ENCODE measurements at places on chromosomes 3 and 15.

DNA sequence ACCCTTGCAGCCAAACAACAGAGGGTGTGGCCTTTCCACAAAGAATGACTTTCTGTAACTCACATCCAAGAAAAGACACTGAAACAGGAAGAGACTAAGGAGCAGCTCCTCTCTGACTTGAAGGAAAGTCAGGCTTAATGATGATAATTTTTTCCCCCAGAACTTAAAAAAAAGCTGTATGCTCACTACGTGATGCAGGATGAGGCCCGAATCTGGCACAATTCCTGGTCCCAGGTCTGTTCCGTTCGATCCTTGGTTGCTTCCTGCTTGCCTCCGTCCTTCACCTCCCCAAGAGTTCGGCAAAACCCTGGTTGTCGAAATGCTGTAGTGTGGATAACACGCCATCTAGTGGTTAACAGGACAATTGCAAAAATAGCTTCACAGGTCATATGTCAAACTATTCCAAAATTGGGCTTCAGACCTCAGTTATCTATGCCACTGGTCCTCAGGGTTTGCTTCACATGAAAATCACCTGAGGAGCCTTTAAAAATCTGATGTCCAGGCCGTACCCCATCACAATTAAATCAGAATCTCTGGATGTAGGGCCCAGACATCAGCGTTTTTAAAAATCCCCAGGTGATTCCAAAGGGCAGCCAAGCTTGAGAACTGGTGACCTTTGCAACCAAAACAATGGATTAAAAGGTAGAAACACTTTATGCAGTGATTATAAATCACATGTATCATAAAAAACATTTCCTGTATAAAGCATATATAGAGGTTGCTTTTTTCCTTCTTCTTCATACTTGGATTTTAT lies 28.1 kb upstream of the SYNM start:
- peak; percentile 55 for DNase-seq

DNA sequence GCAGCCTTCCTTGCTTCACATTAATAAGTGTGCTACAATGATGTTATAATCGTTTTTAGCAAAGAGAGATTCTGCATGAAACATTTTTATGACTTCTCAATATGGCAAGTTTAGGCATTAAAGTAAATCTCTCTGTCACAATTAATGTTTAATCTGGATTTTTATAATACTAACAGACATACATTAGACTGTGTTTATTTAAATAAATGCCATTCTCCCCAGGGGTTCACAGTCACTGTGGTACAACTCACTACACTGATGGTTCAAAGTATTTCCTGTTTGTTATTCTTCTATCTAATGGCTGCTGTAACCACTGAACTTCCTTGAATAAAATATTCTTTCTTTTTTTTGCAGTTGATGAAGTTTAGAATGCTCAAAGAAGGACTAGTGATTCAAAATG lies 59.0 kb downstream of the SLC12A1 start:
- no peak for DNase-seq

DNA sequence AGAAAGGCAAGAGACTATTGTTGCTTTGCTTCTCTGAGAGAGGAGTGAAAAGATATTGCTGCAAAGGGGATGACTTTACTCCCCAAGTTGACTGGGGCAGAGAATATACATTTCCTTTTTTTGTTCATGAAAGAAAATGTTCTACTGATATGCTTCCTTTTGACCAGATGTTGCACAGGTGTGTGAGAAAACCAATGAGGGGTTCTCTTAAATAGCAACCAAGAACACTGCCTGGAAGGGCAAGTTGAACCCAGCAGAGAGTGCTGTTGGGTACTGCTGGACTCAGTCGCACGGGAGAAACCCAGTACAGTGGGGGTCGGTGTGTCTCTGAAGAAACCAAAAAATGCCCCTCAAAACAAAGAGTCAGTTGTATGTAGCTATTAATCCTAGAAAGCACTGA lies 101.2 kb downstream of the CHST2 start:
- no peak for DNase-seq

GRCh38 chr3:67522081-67522480 lies 132.3 kb downstream of the SUCLG2 start:
- no peak for DNase-seq

Measured in iPS DF 6.9 (cell line).